ENCODE measurements at places on chromosomes 12 and 14.

- no peak for DNase-seq
Measured at GRCh38 chr14:91253795-91254323, 9.4 kb upstream of the GPR68 start.

DNA sequence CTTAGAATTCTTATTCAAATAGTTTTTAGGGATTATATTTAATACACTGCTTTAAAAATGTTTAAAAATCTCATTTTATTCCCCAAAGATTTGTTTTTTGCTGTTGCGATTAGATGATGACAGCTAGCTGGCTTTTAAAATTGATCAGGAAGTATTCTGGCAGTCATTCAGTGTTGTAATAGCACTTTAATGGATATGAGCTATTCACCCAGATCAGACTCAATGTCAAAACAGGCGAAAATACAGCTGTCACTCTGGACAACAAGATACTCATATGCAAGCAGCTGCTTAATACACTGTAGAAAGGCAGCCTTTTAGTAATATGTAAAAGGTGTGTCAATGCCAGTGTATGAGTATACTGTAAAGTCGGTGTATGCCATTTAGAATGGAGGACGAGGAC is 91.7 kb downstream of the NPAS3 start:
- DNase-seq = peak; percentile 68

- no peak for DNase-seq
Measured at GRCh38 chr12:132529906-132530305, 40.0 kb downstream of the FBRSL1 start.

DNA sequence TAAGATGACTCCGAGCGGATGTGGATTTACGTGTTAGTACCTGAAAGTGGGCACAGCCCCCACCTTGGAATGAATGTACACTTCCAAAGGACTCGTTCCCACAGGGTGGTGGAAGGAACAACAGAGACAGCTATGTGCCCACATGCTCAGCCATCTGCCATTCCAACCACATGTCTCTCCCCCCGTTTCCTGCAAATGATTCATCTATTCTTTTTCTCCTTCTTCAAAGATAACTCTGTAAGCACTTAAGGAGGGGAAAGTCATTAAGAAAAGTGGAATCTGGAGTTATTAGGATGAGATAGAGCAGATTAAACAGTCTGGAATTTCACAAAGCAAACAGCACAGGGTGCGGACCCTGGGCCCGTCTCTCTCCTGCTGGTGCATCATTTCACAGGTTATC is 18.5 kb upstream of the DUSP6 start:
- DNase-seq = no peak

DNA sequence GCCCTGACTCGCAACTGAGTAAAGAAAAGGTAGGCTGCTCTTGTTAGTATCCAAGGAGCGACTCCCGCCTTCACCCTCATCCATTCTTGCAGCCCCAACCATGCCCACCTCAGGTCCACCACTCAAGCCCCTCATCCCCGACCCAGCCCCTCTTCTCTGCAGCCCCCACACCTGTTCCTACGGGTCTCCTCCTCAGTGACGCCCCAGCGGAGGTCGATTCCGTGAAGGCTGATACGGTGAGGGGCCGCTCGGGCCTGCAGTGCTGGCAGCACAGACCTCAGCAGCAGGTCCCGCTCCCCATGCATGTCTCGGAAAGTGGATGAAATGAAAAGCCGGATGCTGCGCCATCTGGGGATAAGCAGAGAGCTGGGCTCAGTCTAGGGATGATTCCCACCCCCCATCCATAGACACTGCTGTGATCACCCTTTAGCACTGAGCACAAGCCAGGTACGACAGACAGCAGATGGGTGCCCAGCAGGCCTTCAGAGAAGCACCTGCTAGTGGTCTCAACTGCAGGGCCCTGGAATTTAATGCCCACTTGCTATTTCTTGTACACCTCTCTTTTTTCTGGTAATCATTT is 26.9 kb downstream of the TEP1 start:
- no peak for DNase-seq

DNA sequence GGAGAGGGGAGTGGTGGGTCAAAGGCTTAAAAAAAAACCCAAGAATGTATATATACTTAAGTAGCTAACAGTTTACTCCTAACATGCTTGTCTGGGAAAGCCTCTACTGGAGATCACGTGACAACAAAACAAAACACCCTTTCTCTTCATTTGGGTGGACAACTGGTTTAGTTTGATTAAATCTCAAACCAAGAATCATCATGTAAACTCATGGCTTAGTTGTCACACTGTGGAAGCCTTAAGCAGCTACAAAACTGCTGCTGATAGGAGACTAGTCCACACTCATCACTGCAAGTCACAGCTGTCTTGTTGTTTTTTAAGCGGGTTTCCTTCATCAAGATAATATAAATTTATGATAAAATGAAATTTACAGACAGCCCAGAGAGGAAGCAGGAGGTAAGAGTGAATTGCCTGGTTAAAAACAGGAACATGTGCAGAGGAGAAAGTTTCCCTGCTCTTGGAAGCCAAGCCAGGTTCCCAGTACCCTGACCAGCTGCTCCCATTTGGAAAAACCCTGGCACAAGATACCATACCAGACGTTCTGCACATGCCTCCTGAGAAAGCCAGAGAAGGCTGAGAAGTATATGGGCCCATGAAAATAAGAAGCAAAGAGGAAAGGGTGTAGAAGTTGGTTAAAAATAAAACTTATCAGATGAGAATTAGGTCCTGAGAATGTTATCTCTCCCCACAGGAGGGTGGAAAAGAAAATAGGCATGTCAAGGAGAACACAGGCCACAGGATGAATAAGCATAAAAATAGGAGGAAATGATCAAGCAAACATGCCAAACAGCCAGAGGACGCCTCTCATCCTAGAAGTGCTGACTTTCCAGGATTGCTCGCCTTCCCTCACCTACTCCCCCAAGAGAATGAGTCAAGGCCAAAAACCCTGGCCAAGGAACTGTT is 34.0 kb downstream of the EGLN3 start:
- DNase-seq = peak; percentile 75

DNA sequence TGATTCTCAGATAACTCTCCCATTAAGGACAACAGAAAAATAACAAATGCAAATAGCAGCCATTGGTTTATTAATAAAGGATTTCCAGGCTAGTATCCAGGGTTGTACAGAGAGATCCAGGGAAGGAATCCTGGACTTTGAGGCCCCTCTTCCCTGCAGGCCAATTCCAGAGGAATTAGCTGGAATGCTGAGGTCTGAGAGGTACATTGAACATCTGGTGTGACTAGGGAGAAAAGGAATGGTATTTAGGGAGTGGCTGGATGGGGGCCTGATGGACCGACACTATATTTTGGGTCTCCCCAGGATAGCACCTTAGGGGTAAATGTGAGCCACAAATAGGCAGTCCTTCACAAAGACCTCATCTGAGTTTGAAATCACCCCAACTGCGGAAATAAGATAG is 924.5 kb downstream of the AACS start:
- peak; percentile 63 for DNase-seq

- DNase-seq = no peak
Measured at GRCh38 chr12:8449355-8449859, 6.4 kb upstream of the CLEC6A start.

DNA sequence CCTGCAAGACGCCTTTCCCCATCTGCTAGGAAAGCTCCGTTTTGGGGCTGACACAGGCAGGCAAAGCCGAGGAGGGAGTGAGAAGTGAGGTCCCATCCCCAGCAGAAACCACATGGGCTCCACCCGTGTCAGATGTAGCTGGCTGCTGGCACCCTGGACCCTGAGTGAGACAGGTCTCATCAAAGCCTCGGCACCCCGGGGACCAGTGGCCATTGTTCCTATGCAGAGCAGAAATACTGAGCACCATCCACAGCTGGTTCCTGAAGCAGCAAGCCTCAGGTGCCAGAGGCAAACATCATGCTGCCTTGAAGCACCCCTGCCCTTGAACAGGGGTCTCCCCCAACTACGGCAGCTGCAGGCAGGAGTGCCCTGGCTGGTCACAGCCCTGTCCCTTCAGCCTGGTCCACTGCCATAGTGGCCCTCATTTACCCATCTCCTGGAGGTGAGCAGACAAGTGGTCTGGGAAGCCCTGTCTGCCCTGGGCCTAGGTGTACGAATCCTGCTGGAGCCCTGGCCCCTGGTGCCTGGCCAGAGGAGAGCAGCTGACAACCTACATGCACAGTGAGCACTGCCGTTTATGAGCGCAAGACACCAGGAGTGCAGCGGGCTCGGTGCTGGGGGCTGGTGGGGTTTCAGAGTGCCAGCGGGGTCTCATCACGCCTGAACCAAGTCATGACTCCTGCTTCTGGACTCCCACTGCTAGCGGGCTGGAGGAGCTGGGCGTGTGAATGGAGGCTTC is 289.8 kb upstream of the RTL1 start:
- DNase-seq = no peak

GRCh38 chr12:98456576-98457573 is 58.5 kb upstream of the TMPO start:
- peak; percentile 57 for DNase-seq

DNA sequence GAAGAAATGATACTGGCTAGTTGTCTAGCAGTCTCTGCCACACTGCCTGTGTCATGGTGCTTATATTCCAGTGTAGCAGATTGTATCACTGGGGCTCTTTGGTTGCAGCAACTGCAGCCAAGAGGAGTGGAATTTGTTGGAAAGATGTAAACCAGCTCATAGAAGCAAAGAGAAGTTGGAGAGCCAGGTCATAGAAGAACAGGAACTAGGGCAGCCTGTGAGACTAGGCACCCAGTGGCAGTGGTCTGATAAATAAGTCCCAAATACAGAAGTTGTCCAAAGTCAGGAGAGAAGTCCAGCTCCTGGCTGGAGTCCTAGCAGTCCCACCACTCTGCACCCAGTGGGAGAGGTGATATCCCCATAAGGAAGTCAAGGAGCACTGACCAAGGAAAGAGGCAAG is 172.5 kb upstream of the ARID2 start:
- peak; percentile 43 for DNase-seq

DNA sequence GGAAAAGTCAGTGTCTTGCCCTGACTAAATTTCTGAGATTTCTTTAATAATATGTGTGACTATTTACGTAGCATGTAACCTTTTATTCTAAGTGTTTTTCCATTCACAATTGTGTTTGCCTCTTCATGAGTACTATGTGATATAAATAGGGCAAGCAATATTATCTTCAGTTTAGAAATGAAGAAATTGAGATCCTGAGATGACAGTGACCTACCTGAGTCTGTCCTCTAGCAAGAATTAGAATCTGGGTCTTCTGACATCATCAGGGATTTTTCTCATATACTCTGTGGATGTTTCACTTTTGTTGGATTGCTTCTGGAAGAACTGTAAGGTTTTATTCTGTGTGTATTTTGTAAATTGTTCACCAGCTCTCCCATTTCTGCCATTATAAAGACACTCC is 35.0 kb downstream of the TMTC2 start:
- no peak for DNase-seq

- no peak for DNase-seq
Measured at GRCh38 chr12:54641089-54641488, 6.4 kb upstream of the LACRT start.

- peak; percentile 7 for DNase-seq
Measured at GRCh38 chr12:99154216-99154982, 493.2 kb upstream of the GARIN6 start.

DNA sequence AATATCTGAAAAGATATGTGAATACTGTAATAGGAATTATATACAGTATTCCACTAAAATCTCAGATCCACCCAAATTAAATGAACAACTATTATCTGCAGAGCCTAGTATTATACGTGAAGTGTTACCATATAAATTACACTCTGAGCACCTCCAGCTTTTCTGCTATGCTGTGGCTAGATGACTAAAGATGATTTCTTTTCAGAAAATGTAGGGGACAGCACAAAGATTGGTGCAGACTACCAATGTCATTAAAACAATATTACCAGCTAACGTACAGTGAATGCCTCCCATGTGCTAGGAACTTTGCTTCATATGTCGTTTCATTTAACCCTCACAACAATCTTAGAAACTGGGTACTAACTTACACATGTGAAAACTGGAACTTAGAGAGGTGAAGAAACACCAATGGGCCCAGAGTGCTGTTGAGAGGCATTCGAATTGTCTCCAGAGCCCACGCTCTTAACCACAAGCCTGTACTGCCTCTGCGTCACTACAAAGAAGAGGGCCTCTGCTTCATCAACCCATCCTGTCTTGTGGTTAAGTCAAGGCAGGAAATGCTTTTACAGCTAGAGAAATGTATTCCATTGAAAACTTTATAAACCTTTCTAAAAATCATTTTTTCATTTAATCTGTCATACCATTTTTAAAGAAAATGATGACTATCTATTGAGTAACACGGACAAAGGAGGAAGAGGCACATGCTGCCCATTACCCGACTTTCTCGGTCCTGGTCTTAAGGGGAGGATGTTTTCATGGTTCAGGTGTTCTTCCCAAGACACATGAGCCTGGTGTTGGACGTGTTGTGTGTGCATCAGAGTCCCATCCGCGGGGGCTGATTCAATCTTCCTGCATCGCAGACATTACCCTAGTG is 1.3 kb downstream of the GPR65 start:
- DNase-seq = peak; percentile 32

DNA sequence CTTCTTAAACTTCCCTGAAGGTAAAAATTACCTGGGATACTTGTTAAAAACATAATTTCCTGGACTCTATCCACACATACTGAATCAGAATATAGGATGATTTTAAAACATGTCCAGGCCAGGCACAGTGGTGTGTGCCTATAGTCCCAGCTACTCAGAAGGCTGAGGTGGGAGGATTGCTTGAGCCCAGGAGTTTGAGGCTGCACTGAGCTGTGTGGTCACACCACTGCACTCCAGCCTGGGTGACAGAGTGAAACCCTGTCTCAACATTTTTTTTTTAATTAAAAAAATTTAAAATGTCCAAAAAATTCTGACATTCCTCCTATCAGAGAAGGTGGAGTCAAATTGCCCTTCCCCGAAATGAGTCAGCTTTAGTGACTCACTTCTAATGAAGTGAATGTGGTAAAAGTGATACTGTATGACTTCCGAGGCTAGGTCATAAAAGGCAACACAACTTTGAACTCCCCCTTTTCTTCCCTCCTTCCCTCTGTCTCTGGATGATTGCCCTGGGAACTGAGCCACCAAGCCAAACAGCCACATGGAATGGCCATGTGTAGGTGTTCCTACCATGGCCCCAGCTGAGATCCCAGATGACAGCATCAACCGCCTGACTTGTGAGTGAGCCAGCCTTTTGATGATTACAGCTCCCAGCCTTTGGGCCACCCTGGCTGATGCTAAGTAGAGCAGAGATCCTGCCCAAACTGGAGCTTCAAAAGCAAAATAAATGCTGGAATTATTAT is 36.3 kb downstream of the LIMA1 start:
- peak; percentile 59 for DNase-seq

GRCh38 chr12:63302269-63302940 is 151.4 kb upstream of the AVPR1A start:
- DNase-seq = no peak

DNA sequence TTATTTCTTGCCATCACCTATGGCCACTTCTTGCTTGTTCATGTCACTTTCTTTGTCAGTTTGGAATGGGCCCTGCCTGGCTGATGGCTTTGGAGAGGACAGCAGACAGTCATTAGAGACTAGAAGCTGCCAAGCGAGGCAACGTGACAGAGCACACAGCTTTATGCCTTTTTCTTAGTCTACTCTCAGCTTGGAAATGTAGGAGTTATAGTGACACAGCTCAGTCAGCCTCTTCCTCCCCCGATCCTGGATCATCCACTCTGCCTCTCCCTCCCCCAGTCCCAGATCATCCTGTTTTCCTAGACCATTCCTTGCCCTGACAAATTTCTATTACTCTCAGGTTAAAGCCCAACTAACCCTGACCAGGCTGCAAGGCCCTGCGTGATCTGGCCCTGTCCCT is 26.6 kb downstream of the ETV6 start:
- DNase-seq = no peak
